HCT116 (cell line): ENCODE measurements at places on chromosomes 7 and 10.

DNA sequence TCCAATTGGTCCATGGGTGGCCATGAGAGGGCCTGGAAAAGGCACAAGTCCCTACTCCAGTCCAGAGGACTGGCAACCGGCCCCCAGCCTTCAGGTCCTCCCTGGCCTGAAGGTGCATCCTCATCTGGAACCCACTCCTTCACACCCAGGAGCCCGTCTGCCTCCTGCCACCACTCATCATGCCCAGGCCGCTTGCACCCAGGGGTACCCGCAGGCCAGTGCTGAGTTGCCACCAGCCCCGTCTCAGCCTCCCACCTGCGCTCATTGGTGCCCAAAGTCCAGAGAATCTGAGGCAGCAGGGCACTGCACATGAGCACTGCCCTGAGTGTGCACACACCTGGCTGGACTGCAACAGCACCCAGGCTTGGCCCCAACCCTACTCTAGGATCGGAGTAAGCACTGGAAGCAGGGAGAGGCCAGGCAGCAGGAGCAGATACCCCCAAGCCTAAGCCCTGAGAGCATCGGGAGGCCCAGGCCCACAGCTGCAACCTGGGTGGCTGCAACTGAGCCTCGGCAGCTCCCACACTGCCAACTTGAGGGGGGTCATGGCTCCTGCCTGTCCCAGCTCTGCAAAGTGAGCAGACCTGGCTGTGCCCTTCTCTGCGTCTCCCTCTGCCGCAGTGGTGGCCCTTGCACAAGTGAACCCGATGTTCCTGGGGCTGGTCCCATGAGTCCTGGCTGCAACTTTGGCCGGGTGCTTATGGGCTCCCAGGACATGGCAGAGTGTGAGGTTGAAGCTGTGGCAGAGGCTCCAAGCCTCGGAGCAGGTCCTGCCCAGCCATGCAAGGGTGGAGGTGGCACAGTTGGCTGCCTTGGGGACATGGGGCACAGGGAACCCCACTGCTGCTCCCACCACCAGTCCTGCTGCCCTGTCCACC is 44.3 kb downstream of the TCERG1L start:
- H3K27ac ChIP-seq, result no peak overlapping the region
- no peaks in the 10 kb centered on the region for H3K27me3 ChIP-seq

- H3K4me1 ChIP-seq, result no peaks in the 10 kb centered on the region
- H3K36me3 ChIP-seq, result no peaks in the 10 kb centered on the region
- H3K27ac ChIP-seq, result no peak overlapping the region
- no peaks in the 10 kb centered on the region for H3K27me3 ChIP-seq
- H3K4me3 ChIP-seq, result no peak overlapping the region
These were observed 339.2 kb upstream of the MEOX2 start for GRCh38 chr7:16025696-16026095.

DNA sequence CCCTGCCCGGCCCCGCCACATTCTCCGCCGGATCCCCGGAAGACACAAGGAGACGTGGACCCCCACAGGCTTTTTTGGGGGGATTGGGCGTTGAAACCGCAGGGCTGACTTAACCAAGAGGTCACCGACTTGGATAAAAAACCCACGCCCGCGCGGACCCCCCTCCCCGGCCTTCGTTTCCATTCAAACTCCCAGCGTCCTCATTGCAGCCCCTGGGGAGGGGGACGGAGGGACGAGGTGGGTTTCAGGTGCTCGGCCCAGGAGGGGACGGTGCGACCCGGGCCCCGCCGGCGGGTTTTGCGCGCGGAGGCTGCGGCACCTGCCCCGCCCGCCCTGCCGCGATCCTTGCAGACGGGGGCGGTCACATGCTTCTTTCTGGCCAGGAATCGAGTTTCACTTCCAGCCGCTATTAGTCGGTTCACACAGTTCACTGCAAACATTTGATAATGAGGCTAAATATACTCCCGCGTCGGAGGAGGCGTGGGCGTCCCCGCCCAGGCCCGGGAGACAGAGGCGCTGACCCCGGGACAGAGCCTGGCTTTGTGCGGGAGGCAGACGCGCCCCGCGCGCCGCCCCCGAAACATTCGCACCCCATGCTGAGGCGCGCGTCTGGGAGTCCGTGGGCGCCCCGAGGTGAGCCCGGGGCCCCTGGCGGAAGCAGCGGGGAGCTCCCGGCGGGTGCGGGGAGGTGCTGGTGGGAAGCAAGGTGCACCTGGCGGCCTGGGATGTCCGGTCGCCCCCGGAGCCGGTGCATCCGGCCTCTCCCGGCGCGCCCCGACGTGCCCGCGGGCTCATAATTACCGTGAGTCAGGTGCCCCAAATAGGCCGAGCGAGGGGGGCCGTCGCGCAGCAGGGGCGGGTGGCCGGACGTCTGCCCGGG is 2.7 kb upstream of the PDGFA start:
- H3K4me3 ChIP-seq, result peak overlapping the region; percentile 62
- no peak for DNase-seq
- H3K4me1 ChIP-seq, result peaks cover 49% of the 10 kb centered on the region
- H3K36me3 ChIP-seq, result no peaks in the 10 kb centered on the region
- no peaks in the 10 kb centered on the region for H3K27me3 ChIP-seq
- no peak overlapping the region; the same call in 1 of the 2 replicates for H3K27ac ChIP-seq

- no peaks in the 10 kb centered on the region for H3K36me3 ChIP-seq
- no peaks in the 10 kb centered on the region for H3K4me1 ChIP-seq
- no peak overlapping the region for H3K4me3 ChIP-seq
- no peak overlapping the region for H3K27ac ChIP-seq
- peak; percentile 40 for DNase-seq
- no peaks in the 10 kb centered on the region for H3K27me3 ChIP-seq
These were observed 9.4 kb downstream of the HACD1 start for GRCh38 chr10:17607603-17608332.

DNA sequence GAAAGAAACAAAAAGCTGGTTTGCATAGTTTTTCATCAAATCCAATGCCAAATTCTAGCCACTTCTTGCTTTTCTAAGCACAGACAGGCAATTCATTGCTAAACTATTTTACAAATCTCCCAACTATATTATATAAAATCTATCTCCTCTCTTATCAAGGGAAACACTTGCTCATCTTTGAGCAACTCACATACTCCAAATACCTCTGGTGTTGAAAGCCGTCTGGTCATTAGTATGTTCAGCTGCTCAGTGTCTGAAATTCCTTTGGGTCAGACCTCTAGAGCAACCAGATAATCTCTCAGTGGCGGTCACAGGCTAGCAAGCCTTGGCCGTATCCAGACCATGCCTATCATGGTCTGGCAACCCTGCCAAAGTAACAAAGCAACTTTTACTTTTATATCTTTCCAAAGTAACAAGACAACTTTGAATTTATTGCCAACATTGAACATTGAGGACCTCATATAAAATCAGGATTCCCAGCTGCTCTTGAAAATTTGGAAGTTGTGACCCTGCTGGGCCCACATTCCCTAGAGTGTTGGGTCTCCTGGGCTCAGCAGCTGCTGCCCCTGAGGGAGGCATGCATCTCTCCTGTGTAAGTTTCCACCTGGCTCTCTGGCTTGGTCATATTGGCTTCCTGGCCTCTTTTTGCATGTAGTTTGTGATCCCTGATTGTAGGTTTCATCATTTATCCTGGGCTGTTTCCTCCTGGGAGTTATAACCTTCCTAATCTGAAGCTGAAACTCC is 56.8 kb upstream of the LANCL2 start:
- no peak overlapping the region for H3K4me3 ChIP-seq
- H3K36me3 ChIP-seq, result no peaks in the 10 kb centered on the region
- H3K4me1 ChIP-seq, result no peaks in the 10 kb centered on the region

- H3K36me3 ChIP-seq, result no peaks in the 10 kb centered on the region
- no peaks in the 10 kb centered on the region for H3K27me3 ChIP-seq
- H3K27ac ChIP-seq, result no peak overlapping the region
- no peak overlapping the region for H3K4me3 ChIP-seq
- no peaks in the 10 kb centered on the region for H3K4me1 ChIP-seq
These were observed 504.5 kb downstream of the XPNPEP1 start for GRCh38 chr10:109418795-109419194.

DNA sequence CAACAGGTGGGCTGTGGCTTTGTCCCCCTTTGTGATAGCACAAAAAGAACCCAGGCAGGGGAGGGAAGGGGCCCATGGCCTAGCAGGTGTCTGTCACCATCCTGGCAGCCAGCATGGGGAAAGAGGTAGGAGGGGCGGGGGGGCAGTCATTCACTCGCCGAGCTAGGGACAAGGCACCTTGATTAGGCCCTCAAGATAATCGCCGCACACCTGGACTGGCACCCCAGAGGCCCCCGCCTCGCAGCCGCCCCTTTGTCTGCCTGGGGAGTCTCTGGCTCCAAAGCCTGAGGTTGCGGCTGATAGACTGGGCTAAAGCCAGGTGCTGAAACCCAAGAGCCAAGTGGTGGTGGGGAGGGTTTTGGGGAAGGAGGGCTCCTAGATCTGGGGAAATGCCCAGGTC is 151.2 kb upstream of the PCBD1 start:
- H3K27ac ChIP-seq, result no peak overlapping the region
- H3K4me1 ChIP-seq, result no peaks in the 10 kb centered on the region
- no peak for DNase-seq
- H3K4me3 ChIP-seq, result no peak overlapping the region
- no peaks in the 10 kb centered on the region for H3K36me3 ChIP-seq

DNA sequence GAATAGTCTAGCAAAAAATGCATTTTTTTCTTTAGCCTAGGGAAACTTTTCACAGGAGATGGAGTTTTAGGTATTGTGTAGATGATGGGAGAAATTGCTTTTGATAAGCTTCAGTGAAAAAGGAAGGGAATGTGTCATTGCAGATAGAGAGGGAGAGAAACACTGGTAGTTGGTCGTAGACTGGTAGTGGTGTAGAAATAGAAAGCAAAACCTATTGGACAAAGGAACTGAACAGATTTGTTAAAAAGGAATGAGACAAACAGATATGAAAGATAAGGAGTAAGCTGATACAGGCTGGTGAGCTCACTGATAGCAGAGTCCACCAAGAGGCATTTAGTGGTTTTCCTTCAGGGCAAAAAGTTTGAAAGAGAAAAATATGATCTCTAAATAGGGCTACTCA is 94.3 kb downstream of the ZEB1 start:
- no peaks in the 10 kb centered on the region for H3K27me3 ChIP-seq
- H3K27ac ChIP-seq, result no peak overlapping the region
- H3K4me1 ChIP-seq, result no peaks in the 10 kb centered on the region
- no peak for DNase-seq
- H3K4me3 ChIP-seq, result no peak overlapping the region

- no peaks in the 10 kb centered on the region for H3K36me3 ChIP-seq
- peak overlapping the region; percentile 81 for H3K27ac ChIP-seq
- DNase-seq, result peak; percentile 93
- peaks cover 33% of the 10 kb centered on the region for H3K4me1 ChIP-seq
- no peaks in the 10 kb centered on the region for H3K27me3 ChIP-seq
- peak overlapping the region; percentile 35 for H3K4me3 ChIP-seq
These were observed 294.7 kb upstream of the PITRM1 start for GRCh38 chr10:3467052-3467951.
